ENCODE measurements at places on chromosomes 1 and 21.

- H3K4me1 ChIP-seq, result no peaks in the 10 kb centered on the region
- H3K36me3 ChIP-seq, result no peaks in the 10 kb centered on the region
- no peak overlapping the region for H3K4me3 ChIP-seq
- H3K27ac ChIP-seq, result no peak overlapping the region
- DNase-seq, result no peak
These were observed 234.7 kb downstream of the TTLL7 start for GRCh38 chr1:83764209-83764608.

GRCh38 chr1:15851210-15852035 is 3.9 kb downstream of the SPEN start:
- DNase-seq, result no peak
- H3K4me1 ChIP-seq, result peaks cover 43% of the 10 kb centered on the region
- H3K36me3 ChIP-seq, result no peaks in the 10 kb centered on the region
- H3K27me3 ChIP-seq, result no peaks in the 10 kb centered on the region
- H3K4me3 ChIP-seq, result peak overlapping the region; percentile 99

- H3K27me3 ChIP-seq, result peaks cover 3% of the 10 kb centered on the region
- no peak overlapping the region for H3K27ac ChIP-seq
- no peaks in the 10 kb centered on the region for H3K36me3 ChIP-seq
- H3K4me3 ChIP-seq, result no peak overlapping the region
- no peak for DNase-seq
- no peaks in the 10 kb centered on the region for H3K4me1 ChIP-seq
These were observed 50.3 kb upstream of the DENND1B start for GRCh38 chr1:197825541-197825940.

GRCh38 chr1:17168091-17168876 is 36.6 kb upstream of the PADI1 start:
- H3K27ac ChIP-seq, result no peak overlapping the region
- no peaks in the 10 kb centered on the region for H3K27me3 ChIP-seq
- H3K4me3 ChIP-seq, result no peak overlapping the region
- no peaks in the 10 kb centered on the region for H3K4me1 ChIP-seq
- H3K36me3 ChIP-seq, result no peaks in the 10 kb centered on the region

- peak overlapping the region; percentile 94 for H3K27ac ChIP-seq
- H3K27me3 ChIP-seq, result no peaks in the 10 kb centered on the region
- peaks cover 3% of the 10 kb centered on the region for H3K36me3 ChIP-seq
- peak overlapping the region; percentile 94 for H3K4me3 ChIP-seq
These were observed 2.3 kb downstream of the ATP1A1 start for GRCh38 chr1:116375148-116375886.

DNA sequence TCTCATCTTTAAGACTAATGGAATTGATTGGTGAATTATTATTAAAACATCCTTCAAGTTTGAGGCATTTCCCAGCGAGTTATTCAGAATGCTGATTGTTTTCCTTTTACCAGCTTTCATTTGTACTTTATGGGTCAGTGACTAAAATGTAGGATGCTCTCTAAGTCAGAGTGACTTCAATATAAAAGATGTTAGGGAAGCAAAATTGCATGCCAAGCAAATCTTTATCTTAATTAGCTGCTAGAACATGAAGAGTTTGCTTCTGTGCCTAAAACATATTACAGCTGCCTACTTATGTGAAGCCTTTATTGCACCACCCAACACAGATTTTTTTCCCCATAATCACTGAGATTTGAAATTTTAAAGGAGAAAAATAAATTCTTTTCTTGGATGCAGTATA is 79.8 kb upstream of the CYYR1 start:
- H3K4me1 ChIP-seq, result no peaks in the 10 kb centered on the region
- H3K36me3 ChIP-seq, result no peaks in the 10 kb centered on the region
- DNase-seq, result no peak
- no peak overlapping the region for H3K4me3 ChIP-seq

DNA sequence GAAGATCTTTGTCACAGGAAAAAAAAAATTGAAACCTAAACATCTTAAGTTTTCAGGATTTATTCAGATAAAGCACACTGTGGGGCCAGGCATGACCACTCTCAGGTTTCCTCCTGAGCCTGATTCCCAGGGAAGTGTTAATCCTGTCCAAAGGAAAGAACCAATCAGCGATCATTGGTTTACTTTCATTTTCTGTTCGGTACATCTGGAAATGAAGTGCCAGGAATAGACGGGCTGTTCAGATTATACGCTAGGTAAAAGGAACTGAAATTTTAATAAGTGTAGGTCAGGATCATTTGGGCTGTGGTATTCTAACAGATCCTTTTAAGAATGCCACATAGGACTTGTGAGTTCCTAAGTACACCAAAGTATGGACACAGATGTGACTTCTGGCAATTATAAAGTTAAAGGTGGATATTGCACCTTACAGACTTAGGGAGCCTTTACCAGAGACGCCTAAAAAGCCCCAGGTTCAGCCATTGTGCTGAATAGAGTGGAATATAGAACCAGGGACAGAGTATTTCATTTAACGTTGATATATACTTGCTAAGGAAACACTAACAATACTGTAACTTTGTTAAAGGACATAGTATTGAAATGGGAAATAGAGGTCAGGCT is 9.3 kb upstream of the CACYBP start:
- peak; percentile 53 for DNase-seq
- peaks cover 17% of the 10 kb centered on the region for H3K4me1 ChIP-seq
- peak overlapping the region; percentile 66 for H3K27ac ChIP-seq
- H3K4me3 ChIP-seq, result peak overlapping the region; percentile 90

- no peaks in the 10 kb centered on the region for H3K4me1 ChIP-seq
- DNase-seq, result no peak
- no peaks in the 10 kb centered on the region for H3K27me3 ChIP-seq
These were observed 45.4 kb upstream of the LAMC2 start for GRCh38 chr1:183140633-183141032.

GRCh38 chr1:79457562-79458224 is 451.2 kb upstream of the ADGRL4 start:
- H3K27me3 ChIP-seq, result no peaks in the 10 kb centered on the region
- H3K27ac ChIP-seq, result no peak overlapping the region
- no peak overlapping the region for H3K4me3 ChIP-seq
- H3K4me1 ChIP-seq, result no peaks in the 10 kb centered on the region
- no peaks in the 10 kb centered on the region for H3K36me3 ChIP-seq

DNA sequence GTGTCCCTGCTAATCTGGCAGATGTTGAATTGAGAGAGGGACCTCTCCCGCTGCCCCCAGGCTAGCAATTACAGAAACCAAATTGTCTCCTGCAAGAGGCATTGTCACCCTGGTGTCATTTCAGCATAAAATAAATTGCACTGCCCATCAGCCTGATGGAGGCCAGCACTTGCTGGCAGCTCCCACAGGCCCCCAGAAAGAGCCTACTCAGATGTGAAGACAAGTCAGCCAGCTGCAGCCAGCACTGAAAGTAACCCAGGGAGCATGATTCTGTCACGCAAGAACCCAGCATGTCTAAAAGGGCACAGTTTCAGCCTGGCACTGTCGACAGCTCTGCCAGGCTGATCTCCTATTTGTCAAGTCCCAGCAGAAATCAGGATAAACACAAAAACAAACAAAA is 110.3 kb upstream of the CTTNBP2NL start:
- no peak overlapping the region for H3K27ac ChIP-seq
- no peak overlapping the region for H3K4me3 ChIP-seq
- peaks cover 3% of the 10 kb centered on the region for H3K27me3 ChIP-seq
- no peak for DNase-seq

DNA sequence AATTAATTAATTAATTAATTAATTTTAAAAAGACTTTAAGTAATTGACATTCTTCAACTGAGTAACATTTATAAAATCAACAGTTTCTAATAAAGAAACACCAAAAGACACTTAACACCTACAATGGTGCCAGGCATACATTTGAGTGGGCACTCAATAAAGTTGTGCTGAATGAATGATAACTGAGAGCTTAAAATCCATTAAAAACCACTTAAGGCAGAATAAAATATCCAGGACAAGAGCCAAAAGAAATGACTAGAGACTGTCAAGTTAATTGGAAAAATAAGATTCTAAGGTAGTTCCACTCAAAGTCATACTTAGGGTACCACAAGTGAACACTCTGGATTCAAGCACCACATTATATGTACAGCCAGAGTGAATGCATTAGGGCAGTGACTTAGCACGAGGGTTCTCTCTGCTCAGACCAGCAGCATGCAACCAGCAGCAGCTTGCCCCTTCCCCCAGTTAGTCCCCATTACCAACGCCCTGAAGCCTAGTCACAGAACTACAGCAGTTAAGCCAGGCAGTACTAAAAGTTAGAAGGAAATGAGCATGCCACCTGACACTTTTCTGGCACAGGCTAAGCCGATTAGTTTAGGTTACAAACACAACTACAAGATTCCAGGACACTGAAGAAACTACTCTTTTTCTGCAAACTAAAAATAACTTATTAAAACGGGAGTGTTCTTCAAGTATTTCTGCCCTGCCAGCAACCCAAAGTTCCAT is 46.5 kb downstream of the LUZP1 start:
- H3K4me3 ChIP-seq, result no peak overlapping the region
- H3K27me3 ChIP-seq, result no peaks in the 10 kb centered on the region
- H3K27ac ChIP-seq, result no peak overlapping the region

DNA sequence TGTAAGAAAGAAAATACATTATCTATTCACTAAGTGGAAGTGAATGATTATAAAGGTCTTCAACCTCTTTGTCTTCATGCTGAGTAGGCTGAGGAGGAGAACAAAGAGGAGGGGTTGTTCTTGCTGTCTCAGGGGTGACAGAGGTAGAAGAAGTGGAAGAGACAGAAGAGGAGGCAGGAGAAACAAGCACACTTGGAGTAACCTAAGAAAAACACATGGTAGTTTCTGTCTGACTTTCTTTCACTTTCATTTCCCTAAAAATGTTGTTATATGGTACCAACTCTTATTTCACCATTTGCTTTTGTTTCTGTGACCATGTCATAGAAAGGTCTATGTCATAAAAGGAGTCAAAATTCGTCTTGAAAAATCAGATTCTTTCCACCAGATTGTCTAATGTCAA is 696.6 kb upstream of the BRINP3 start:
- no peak overlapping the region for H3K4me3 ChIP-seq
- no peak overlapping the region for H3K27ac ChIP-seq
- H3K36me3 ChIP-seq, result no peaks in the 10 kb centered on the region
- DNase-seq, result no peak
- H3K4me1 ChIP-seq, result no peaks in the 10 kb centered on the region
- H3K27me3 ChIP-seq, result no peaks in the 10 kb centered on the region

GRCh38 chr1:204350857-204351573 is 8.7 kb downstream of the PLEKHA6 start:
- no peak for DNase-seq
- H3K27me3 ChIP-seq, result no peaks in the 10 kb centered on the region
- no peak overlapping the region for H3K4me3 ChIP-seq
- H3K27ac ChIP-seq, result no peak overlapping the region

- H3K27ac ChIP-seq, result no peak overlapping the region
- H3K36me3 ChIP-seq, result no peaks in the 10 kb centered on the region
- no peak overlapping the region for H3K4me3 ChIP-seq
These were observed 3.0 kb upstream of the TMCC2 start for GRCh38 chr1:205224736-205225135.

- no peaks in the 10 kb centered on the region for H3K27me3 ChIP-seq
- H3K36me3 ChIP-seq, result no peaks in the 10 kb centered on the region
- H3K4me3 ChIP-seq, result no peak overlapping the region
- H3K27ac ChIP-seq, result no peak overlapping the region
- H3K4me1 ChIP-seq, result peaks cover 27% of the 10 kb centered on the region
These were observed 3.0 kb upstream of the SOD1 start for GRCh38 chr21:31656199-31657095.

- DNase-seq, result no peak
- no peak overlapping the region for H3K27ac ChIP-seq
- no peak overlapping the region for H3K4me3 ChIP-seq
- no peaks in the 10 kb centered on the region for H3K27me3 ChIP-seq
- peaks cover 16% of the 10 kb centered on the region for H3K4me1 ChIP-seq
These were observed 37.5 kb downstream of the LGR6 start for GRCh38 chr1:202230939-202231645.

DNA sequence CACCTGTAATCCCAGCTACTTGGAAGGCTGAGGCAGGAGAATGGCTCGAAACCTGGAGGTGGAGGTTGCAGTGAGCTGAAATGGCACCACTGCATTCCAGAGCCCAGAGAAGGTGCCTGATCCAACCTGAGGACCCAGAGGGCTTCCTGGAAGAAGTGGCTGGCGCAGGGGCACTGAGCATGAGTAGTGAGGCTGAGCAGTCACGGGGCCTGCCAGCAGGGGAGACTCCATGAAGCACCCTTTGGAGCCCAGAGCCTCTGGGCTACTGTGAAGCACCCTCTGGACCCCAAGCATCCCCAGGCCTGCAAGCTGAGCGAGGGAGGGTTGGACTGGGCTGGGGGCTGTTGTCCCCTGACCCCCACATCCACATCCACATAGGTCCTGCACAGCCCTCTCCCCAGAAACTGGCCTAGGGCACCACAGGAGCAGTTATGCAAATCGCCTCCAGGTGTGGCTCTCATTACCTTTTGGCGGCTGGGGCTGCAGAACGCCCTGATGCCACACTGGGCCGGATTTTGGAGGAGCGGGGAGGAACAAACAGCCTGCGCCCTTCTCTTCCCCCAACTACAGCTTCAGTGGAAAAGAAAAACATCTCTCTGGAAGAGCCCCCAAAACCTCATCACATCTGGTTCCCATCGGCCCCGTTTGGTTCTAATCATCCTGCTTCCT is 78.2 kb upstream of the TARDBP start:
- no peak overlapping the region for H3K27ac ChIP-seq
- H3K4me1 ChIP-seq, result no peaks in the 10 kb centered on the region
- H3K4me3 ChIP-seq, result no peak overlapping the region

DNA sequence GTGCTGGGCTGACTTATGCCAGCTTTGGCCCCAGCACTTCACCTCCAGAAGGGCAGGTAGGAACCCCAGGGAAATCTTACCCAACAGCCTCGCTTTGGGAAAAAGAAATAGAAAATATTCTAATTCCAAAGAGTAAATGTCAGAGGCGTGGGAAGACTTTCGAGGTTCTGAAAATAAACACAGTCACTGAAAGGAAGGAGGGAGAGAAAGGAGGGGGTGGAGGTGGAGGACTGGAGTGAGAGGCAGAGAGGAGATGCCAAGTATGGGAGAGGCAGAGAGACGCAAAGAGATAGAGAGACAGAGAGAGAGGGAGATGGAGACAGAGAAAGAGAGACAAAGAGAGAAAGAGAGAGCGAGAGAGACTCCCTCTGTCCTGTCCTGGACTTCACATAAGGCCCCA is 395.0 kb downstream of the PTPRU start:
- no peaks in the 10 kb centered on the region for H3K27me3 ChIP-seq
- no peaks in the 10 kb centered on the region for H3K4me1 ChIP-seq
- no peak overlapping the region for H3K4me3 ChIP-seq
- H3K36me3 ChIP-seq, result no peaks in the 10 kb centered on the region
- no peak for DNase-seq

GRCh38 chr1:208709981-208710380 is 465.8 kb upstream of the PLXNA2 start:
- no peak overlapping the region for H3K27ac ChIP-seq
- no peaks in the 10 kb centered on the region for H3K36me3 ChIP-seq
- no peak for DNase-seq

GRCh38 chr1:195243492-195243891 is 1364.7 kb downstream of the KCNT2 start:
- DNase-seq, result no peak
- H3K27ac ChIP-seq, result no peak overlapping the region
- no peaks in the 10 kb centered on the region for H3K36me3 ChIP-seq
- no peak overlapping the region for H3K4me3 ChIP-seq
- no peaks in the 10 kb centered on the region for H3K4me1 ChIP-seq

- H3K27me3 ChIP-seq, result no peaks in the 10 kb centered on the region
- no peak for DNase-seq
- no peak overlapping the region for H3K27ac ChIP-seq
- peaks cover 27% of the 10 kb centered on the region for H3K4me1 ChIP-seq
These were observed 6.3 kb upstream of the KYAT3 start for GRCh38 chr1:88998716-88999115.

GRCh38 chr1:106952776-106953175 is 103.7 kb upstream of the PRMT6 start:
- H3K4me1 ChIP-seq, result no peaks in the 10 kb centered on the region
- no peaks in the 10 kb centered on the region for H3K27me3 ChIP-seq
- no peak overlapping the region for H3K27ac ChIP-seq
- no peak for DNase-seq

Measured in CD4-positive, CD25-positive, alpha-beta regulatory T cell (primary cell).